ENCODE measurements at places on chromosomes 2 and 18. TPM values are rescaled to one million over a fixed set of nuclear protein-coding genes. Genes with fewer than 3 reads are reported as not detected.
A peak's percentile ranks its signal among the peaks of the same experiment; 100 is the strongest.

- H3K4me1 ChIP-seq: peaks cover 18% of the 10 kb centered on the region
- no peak overlapping the region for H3K4me3 ChIP-seq
- DNase-seq: no peak
- no peaks in the 10 kb centered on the region for H3K27me3 ChIP-seq
Measured at GRCh38 chr2:84786601-84787000, 94.3 kb downstream of the TRABD2A start.

- no peaks in the 10 kb centered on the region for H3K27me3 ChIP-seq
- H3K4me1 ChIP-seq: no peaks in the 10 kb centered on the region
- no peak overlapping the region for H3K27ac ChIP-seq
- no peak for DNase-seq
- H3K36me3 ChIP-seq: no peaks in the 10 kb centered on the region
Measured at GRCh38 chr2:33785201-33786106, 186.4 kb upstream of the FAM98A start.

Gene MBD5
- 96.3 TPM for total RNA-seq

Gene UGT1A3
- not detected for total RNA-seq

GRCh38 chr2:127389778-127390435 lies 2.1 kb upstream of the MAP3K2 start:
- no peaks in the 10 kb centered on the region for H3K36me3 ChIP-seq
- H3K27ac ChIP-seq: peak overlapping the region; percentile 96
- H3K4me1 ChIP-seq: peaks cover 25% of the 10 kb centered on the region
- H3K27me3 ChIP-seq: no peaks in the 10 kb centered on the region
- no peak for DNase-seq
- no peak overlapping the region for H3K4me3 ChIP-seq

DNA sequence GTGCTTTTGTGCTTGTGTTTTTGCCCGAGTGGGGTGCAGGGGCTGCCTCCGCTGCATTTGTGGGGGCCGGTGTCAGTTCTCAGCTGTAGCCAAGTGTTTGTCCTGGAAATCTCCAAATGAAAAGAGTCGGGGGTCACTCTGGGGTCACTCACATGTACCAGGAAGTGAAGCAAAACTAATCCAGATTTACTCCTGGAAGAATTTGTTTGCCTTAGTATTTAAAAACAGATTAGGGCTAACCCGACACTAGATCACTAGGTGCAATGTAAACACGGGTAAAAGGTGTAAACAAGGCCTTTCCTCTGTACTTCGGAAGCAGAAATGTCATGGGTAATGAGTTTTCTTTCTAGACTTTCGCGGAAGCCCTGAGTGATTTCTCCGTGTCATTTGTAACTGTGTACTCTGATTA lies 50.3 kb downstream of the GBX2 start:
- no peak overlapping the region for H3K4me3 ChIP-seq
- no peaks in the 10 kb centered on the region for H3K36me3 ChIP-seq
- DNase-seq: no peak
- no peak overlapping the region for H3K27ac ChIP-seq
- H3K4me1 ChIP-seq: no peaks in the 10 kb centered on the region
- no peaks in the 10 kb centered on the region for H3K27me3 ChIP-seq

GRCh38 chr2:150522269-150522668 lies 34.8 kb upstream of the RND3 start:
- no peak for DNase-seq
- H3K36me3 ChIP-seq: no peaks in the 10 kb centered on the region
- no peak overlapping the region for H3K4me3 ChIP-seq
- H3K4me1 ChIP-seq: no peaks in the 10 kb centered on the region

- H3K27ac ChIP-seq: no peak overlapping the region
- DNase-seq: no peak
- no peak overlapping the region for H3K4me3 ChIP-seq
Measured at GRCh38 chr18:57223144-57223870, 76.4 kb downstream of the BOD1L2 start.

Gene CAPN14
- total RNA-seq: not detected

Gene GNLY
- 4,938 TPM for total RNA-seq

DNA sequence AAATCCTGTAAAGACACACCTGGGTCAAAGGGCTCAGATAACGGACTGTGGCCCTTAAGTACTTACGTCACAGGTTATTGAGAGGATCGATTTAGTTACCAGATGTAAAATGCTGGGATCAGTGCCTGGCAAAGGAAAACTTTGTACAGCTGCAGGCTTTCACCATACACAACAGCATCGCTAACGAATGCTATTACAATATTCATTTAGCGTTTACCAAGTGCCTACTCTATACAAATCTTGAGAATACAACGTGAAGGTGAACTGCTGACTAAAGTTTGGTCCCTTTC lies 619 bp upstream of the MSH6 start:
- H3K36me3 ChIP-seq: no peaks in the 10 kb centered on the region
- peak overlapping the region; percentile 58 for H3K4me3 ChIP-seq
- no peak for DNase-seq
- H3K27ac ChIP-seq: peak overlapping the region; percentile 77

Gene DUSP2
- total RNA-seq: 300 TPM

- peaks cover 11% of the 10 kb centered on the region for H3K36me3 ChIP-seq
- H3K4me3 ChIP-seq: peak overlapping the region; percentile 61
- H3K4me1 ChIP-seq: peaks cover 94% of the 10 kb centered on the region
- no peaks in the 10 kb centered on the region for H3K27me3 ChIP-seq
- no peak for DNase-seq
- H3K27ac ChIP-seq: peak overlapping the region; percentile 24
Measured at GRCh38 chr2:231527091-231527395, 3.2 kb downstream of the NMUR1 start.

GRCh38 chr2:72937356-72937669 lies 20.0 kb downstream of the EMX1 start:
- no peaks in the 10 kb centered on the region for H3K27me3 ChIP-seq
- no peak overlapping the region for H3K4me3 ChIP-seq
- H3K36me3 ChIP-seq: no peaks in the 10 kb centered on the region
- no peak overlapping the region for H3K27ac ChIP-seq
- no peak for DNase-seq

Gene ITGA6
- 52.8 TPM for total RNA-seq

Gene FZD7
- not detected for total RNA-seq

Gene COL5A2
- 0.38 TPM for total RNA-seq

Gene GORASP2
- 80.3 TPM for total RNA-seq

GRCh38 chr2:158482594-158482993 lies 25.8 kb downstream of the PKP4 start:
- H3K4me1 ChIP-seq: no peaks in the 10 kb centered on the region
- no peaks in the 10 kb centered on the region for H3K27me3 ChIP-seq
- H3K36me3 ChIP-seq: no peaks in the 10 kb centered on the region
- DNase-seq: no peak
- H3K4me3 ChIP-seq: no peak overlapping the region
- no peak overlapping the region for H3K27ac ChIP-seq

DNA sequence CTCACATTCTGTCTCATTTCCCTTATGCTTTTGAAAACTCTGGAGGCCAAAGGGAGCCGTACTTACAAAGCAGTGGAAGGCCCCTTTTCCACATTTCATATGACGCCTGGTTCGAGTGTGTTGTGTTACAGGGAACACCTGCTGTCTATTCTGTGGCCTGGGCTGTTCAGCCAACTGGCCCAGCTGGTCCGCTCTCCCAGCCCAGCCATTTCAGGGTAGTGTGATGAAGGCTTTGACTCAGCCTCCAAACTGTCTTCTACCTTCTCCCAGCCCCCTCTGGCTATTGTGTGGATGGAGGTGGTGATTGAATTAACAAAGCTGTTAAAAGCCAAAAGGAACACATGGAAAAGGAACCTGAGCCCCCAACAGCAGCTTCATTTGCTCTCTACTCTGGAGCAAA lies 233.8 kb downstream of the ICOS start:
- no peaks in the 10 kb centered on the region for H3K4me1 ChIP-seq
- no peaks in the 10 kb centered on the region for H3K27me3 ChIP-seq
- no peak for DNase-seq
- H3K27ac ChIP-seq: no peak overlapping the region
- no peaks in the 10 kb centered on the region for H3K36me3 ChIP-seq
- H3K4me3 ChIP-seq: no peak overlapping the region

GRCh38 chr2:128344101-128344500 lies 25.4 kb upstream of the HS6ST1 start:
- DNase-seq: no peak
- no peak overlapping the region for H3K4me3 ChIP-seq
- H3K36me3 ChIP-seq: no peaks in the 10 kb centered on the region

Gene RGPD3
- total RNA-seq: not detected

- no peak overlapping the region for H3K27ac ChIP-seq
- no peaks in the 10 kb centered on the region for H3K27me3 ChIP-seq
- no peak for DNase-seq
- H3K4me1 ChIP-seq: no peaks in the 10 kb centered on the region
- no peaks in the 10 kb centered on the region for H3K36me3 ChIP-seq
Measured at GRCh38 chr2:66862885-66863650, 428.1 kb downstream of the MEIS1 start.

Gene GALR1
- not detected for total RNA-seq

- no peak overlapping the region for H3K4me3 ChIP-seq
- H3K36me3 ChIP-seq: no peaks in the 10 kb centered on the region
- H3K27me3 ChIP-seq: peaks cover 7% of the 10 kb centered on the region
- no peak overlapping the region for H3K27ac ChIP-seq
- no peak for DNase-seq
Measured at GRCh38 chr18:46750626-46751025, 6.2 kb downstream of the ST8SIA5 start.

Gene AGXT
- not detected for total RNA-seq

GRCh38 chr2:23323917-23324680 lies 60.9 kb upstream of the KLHL29 start:
- H3K4me3 ChIP-seq: no peak overlapping the region
- no peak overlapping the region for H3K27ac ChIP-seq
- DNase-seq: no peak

GRCh38 chr2:27441958-27442919 lies at the start of gene KRTCAP3:
TSS of gene KRTCAP3 (plus strand) at chr2:27442381. CDS start at chr2:27442413, 32 bp downstream.
- H3K27ac ChIP-seq: no peak within 1 kb of the TSS
- peak; percentile 23 for DNase-seq
- no peaks in the 10 kb centered on the region for H3K27me3 ChIP-seq
- H3K4me1 ChIP-seq: no peaks in the 10 kb centered on the region

- no peaks in the 10 kb centered on the region for H3K4me1 ChIP-seq
- H3K4me3 ChIP-seq: no peak overlapping the region
- H3K27ac ChIP-seq: no peak overlapping the region
Measured at GRCh38 chr2:173238385-173238784, 116.3 kb upstream of the CDCA7 start.

- H3K4me1 ChIP-seq: no peaks in the 10 kb centered on the region
- H3K36me3 ChIP-seq: no peaks in the 10 kb centered on the region
- H3K27ac ChIP-seq: no peak overlapping the region
- no peak for DNase-seq
- no peaks in the 10 kb centered on the region for H3K27me3 ChIP-seq
Measured at GRCh38 chr2:209763106-209763505, 8.5 kb upstream of the UNC80 start.

DNA sequence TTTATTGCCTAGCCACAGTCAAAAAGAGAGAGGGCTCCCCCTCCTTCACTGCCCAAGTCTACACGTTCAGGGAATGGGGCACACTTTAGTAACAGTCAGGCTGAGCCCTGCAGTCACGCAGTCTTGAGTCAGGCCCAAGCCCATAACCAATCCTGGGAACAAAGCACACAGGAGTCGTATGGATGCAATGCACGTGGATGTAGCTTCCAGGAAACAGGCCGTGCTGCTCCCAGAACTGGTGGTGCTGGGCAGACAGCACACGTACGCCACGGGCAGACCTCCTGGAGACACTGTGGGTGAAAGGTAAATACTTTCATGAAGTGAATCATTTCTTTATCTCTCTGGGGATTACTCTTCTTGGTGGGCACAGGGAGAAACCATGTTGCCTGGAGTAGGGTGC lies 30.0 kb upstream of the MBP start:
- no peak overlapping the region for H3K4me3 ChIP-seq
- H3K4me1 ChIP-seq: peaks cover 11% of the 10 kb centered on the region
- H3K27me3 ChIP-seq: no peaks in the 10 kb centered on the region
- no peak overlapping the region for H3K27ac ChIP-seq

Gene MPP4
- 0.15 TPM for total RNA-seq

DNA sequence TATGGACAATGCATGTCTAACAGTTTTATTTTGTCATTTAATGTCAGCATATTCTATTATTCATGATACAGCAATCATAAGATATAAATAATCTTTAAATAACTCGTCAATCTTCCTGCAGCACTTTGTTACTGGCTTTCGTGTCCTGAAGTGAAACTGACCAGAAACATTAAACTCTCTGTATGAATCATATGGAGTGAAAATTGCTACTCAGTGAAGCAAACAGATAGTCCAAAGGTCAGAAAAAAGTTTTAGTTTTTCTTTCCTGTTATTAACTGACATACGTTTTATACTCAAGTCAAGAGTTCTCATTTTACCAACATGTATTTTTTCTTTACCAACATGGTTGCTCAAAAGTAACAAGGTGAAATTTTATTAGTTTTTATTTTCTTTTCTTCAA lies 106.8 kb upstream of the GALNT5 start:
- H3K36me3 ChIP-seq: no peaks in the 10 kb centered on the region
- H3K27ac ChIP-seq: no peak overlapping the region
- DNase-seq: no peak
- H3K4me1 ChIP-seq: no peaks in the 10 kb centered on the region
- no peak overlapping the region for H3K4me3 ChIP-seq

Gene DES
- total RNA-seq: not detected

Gene CIDEA
- not detected for total RNA-seq

- peak overlapping the region; percentile 63 for H3K4me3 ChIP-seq
- peaks cover 16% of the 10 kb centered on the region for H3K4me1 ChIP-seq
- no peaks in the 10 kb centered on the region for H3K27me3 ChIP-seq
- DNase-seq: peak; percentile 24
- peaks cover 4% of the 10 kb centered on the region for H3K36me3 ChIP-seq
- H3K27ac ChIP-seq: no peak overlapping the region
Measured at GRCh38 chr18:2905854-2906703, 59.3 kb downstream of the EMILIN2 start.

- no peaks in the 10 kb centered on the region for H3K36me3 ChIP-seq
- no peaks in the 10 kb centered on the region for H3K4me1 ChIP-seq
- DNase-seq: no peak
- no peaks in the 10 kb centered on the region for H3K27me3 ChIP-seq
Measured at GRCh38 chr2:59701271-59701994, 852.0 kb downstream of the BCL11A start.

- DNase-seq: no peak
- no peak overlapping the region for H3K27ac ChIP-seq
- H3K4me1 ChIP-seq: no peaks in the 10 kb centered on the region
- no peaks in the 10 kb centered on the region for H3K36me3 ChIP-seq
Measured at GRCh38 chr18:74314759-74315463, 728 bp upstream of the C18orf63 start.

DNA sequence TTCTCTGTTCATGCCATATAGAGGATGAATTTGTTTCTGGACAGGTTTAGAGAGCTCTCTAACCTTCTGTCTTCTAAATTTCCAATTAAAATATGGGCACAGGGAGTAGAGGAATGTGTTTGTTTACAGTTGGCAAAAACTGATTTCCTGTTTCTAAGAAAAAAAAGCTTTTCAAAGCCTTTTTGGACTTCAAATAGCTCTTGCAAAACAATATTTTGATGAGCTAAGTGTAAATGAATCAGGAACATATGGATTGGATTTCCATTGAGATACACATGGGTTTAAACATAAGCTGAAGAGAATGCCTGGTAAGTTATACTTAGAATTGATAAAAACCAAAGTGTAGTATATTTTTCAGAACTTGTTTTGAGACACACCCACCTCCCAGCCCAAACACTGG lies 677.5 kb downstream of the NYAP2 start:
- no peak for DNase-seq
- H3K4me3 ChIP-seq: no peak overlapping the region
- no peaks in the 10 kb centered on the region for H3K27me3 ChIP-seq

Gene UNC80
- not detected for total RNA-seq

Data from natural killer cell (primary cell).